ENCODE measurements at places on chromosomes 7 and 10.

DNA sequence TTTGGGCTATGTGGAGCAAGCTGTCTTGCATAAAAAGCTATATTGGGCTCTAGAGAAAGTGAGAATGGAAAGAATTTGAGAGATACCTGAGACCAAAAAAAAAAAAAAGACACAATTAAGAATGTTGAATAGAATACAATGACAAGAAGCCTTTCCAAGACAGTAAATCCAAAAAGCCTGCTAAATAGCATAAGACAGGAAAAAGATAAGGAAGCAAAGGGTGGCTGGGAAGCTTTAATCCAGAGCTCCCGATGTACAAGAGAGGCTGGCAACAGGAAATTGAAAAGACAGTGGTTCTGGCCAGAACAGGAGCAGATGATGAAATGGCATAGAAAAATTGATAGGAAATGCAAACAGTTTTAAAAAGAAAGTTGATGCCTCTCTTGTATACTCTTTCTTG lies 174.9 kb downstream of the CACNA2D1 start:
- no peak for DNase-seq

GRCh38 chr10:110218632-110219031 lies 11.2 kb downstream of the MXI1 start:
- DNase-seq, result no peak

DNA sequence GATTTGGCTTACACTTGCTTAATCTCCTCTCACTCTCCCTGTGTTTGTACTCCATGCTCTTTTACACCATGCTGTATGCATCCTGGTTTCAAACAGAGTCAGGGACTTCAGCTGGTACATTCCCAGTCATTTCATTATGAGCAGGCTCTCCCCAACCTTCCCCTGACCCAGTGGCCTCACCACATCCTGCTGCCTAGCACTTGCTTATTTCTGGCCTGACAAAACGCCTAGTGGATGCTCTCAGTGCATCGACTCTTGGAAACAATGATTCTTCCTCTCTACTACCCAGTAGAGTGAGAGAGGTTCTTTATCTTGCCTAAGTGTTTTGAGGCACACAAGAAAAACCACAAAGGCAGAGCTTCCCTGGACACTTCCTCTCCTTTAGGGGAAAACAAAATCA lies 63.4 kb downstream of the CAV1 start:
- DNase-seq, result no peak

DNA sequence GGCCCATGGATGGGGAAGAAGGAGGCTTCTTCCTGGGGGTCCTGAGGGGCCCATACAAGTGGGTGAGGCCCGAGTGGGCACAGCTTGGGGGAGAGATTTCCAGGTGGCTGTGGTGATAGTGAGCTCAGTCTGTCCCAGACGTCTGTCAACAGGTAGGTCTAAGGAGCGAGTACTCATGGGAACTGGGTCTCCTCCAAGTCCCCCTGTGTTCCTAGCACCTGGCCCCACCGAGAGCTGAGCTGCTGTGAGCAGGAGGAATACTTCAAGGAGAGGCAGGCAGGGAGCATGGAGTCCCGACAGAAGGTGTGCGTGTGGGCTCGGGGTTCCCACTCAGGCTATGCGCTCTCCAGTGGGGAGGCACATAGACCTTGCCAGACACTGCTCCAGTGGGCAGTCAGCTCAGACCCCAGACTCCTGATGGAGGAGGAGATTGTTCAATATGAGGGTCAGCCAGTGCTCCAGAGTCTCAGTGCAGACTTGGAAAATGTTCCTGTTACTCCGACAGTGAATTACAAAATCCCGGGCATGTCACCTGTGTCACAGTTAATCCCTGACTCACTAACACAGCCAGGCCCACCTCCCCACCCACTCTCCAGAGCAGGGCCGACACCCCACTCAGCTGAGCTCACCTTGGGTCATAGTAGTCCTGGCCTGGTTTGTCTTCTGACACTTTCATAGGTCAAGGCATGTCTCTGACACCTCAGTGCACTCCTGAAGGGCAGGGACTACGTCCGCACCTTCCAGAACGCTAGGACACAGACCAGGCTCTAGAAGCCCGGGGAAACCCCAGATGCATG lies 28.2 kb upstream of the C10orf53 start:
- DNase-seq, result no peak

- DNase-seq, result no peak
These were observed 12.6 kb upstream of the FAM13C start for GRCh38 chr10:59374916-59375315.

DNA sequence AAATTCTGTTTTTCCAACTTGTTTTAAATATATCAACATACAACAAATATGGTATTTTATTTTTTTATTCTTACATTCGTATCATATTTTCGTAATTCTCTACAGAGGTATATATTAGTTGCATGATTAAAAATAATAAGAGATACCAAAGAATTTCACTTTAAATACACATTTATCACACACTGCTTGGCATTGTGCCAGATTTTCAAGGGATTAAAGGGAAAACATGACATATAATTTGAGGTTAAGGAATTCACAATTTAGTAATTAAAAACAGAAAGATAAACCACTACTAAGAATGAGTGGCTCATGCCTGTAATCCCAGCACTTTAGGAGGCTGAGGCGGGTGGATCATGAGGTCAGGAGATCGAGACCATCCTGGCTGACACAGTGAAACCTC lies 484.7 kb upstream of the SORCS1 start:
- DNase-seq, result no peak

DNA sequence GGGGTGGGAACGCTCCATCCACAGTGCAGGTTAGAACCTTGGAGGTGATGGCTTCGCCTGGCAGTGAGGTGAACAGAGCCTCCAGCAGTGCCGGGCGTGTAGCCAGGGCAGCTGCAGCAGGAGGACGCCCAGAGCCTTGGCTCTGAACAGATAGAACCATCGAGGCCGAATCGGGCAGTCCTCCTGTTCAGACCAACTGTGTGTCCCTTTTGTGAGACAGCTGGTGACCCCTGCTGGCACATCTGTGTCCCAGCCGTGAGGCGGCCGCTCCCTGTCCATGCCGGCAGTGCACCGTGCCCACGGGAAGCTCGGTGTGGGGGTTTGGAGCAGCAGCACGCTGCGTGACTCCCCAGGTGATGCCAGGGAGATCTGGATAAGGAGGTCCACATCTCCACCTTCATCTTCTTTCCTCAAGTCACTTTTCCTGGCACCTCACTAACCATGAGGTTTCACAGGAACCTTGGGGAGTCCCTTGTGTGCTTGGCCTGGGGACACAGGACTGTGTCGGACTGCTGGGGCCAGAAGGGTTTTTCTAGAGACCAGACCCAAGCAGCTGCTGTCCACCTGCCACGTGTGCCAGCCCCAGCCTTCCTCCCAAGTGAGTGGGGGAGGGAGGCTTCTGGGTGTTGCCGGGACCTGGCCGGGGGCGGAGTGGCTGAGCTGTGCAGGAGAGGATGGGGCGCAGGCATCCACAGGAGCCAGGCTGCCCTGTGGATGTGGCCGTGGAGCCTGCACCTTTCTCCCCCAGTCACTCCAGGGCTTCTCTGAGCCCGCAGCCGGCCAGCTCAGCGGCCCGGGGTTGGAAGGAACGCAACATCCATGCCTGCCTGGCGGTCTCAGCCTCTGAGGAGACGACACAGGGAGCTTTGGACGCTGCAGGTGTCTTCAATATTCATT lies 69.4 kb downstream of the DNAJB6 start:
- DNase-seq, result no peak

DNA sequence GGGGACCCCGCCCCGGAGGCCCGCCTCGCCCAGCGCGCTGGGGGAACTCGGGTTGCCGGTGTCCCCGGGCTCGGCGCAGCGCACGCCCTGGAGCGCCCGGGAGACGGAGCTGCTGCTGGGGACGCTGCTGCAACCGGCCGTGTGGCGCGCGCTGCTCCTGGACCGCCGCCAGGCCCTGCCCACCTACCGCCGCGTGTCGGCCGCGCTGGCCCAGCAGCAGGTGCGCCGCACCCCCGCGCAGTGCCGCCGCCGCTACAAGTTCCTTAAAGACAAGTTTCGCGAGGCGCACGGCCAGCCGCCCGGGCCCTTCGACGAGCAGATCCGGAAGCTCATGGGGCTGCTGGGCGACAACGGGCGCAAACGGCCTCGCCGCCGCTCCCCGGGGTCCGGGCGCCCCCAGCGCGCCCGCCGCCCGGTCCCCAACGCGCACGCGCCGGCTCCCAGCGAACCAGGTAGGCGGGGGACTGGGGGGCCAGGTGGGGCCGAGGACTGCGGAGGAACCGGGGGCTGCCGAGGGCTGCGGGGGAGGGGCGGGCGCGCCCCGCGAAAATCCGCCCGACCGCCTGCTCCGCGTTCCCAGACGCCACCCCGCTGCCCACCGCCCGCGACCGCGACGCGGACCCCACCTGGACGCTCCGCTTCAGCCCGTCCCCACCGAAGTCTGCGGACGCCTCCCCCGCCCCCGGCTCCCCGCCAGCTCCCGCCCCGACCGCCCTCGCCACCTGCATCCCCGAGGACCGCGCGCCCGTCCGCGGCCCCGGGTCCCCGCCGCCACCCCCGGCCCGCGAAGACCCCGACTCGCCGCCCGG lies 574 bp downstream of the UTF1 start:
- no peak for DNase-seq

GRCh38 chr7:105744258-105744657 lies 132.1 kb downstream of the ATXN7L1 start:
- no peak for DNase-seq

GRCh38 chr7:125253452-125254190 lies 324.0 kb upstream of the POT1 start:
- no peak for DNase-seq

DNA sequence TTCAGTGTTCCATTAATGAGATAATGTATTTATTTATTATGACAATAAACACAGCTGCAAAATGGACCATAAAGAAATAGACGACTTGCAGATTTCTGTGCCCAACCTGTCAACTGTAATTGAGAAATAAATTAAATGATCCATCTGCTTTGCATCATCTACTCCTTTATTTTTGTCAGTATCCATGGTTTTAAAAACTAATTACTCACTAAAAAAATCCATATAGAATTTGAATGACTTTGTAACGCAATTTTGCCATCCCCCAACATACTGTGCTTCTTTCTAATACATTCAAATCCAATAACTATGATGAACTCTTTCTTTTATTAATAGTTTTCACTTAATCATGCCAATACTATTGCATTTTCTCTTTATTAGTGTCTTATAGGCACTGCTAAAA lies 388.5 kb upstream of the SORCS1 start:
- no peak for DNase-seq

- no peak for DNase-seq
These were observed 237.7 kb downstream of the USP6NL start for GRCh38 chr10:11373717-11374171.

DNA sequence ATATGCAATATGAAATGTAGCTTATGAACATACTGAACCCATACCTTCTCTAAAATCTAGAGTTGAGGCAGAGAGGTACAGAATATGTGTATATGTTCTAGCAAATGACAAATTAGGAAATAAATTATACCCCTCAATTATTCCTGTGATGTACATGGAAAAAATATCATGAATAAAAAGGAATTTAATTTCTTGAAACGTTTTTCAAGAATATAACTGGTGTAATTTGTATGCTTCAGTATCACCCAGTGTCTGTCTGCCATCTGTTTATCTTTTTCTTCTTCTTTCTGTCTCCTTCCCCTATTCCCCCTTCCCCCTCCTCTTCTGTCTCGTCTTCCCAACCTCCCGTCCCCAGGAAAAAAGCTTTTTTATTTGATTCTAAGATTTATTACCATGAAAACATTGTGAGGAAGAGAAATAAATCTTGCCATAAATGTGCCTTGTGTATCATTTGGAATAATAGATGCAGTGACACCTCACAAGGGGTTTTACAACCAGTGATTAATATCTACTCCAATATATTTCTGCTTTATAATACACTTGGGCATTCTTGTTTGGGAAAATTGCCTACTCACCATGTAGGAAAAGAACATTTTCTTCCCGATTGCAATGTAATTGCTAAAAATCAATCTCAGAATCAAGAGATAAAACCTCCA lies 12.2 kb downstream of the LANCL2 start:
- DNase-seq, result no peak

- no peak for DNase-seq
These were observed 127.0 kb downstream of the ATE1 start for GRCh38 chr10:121800831-121801230.

DNA sequence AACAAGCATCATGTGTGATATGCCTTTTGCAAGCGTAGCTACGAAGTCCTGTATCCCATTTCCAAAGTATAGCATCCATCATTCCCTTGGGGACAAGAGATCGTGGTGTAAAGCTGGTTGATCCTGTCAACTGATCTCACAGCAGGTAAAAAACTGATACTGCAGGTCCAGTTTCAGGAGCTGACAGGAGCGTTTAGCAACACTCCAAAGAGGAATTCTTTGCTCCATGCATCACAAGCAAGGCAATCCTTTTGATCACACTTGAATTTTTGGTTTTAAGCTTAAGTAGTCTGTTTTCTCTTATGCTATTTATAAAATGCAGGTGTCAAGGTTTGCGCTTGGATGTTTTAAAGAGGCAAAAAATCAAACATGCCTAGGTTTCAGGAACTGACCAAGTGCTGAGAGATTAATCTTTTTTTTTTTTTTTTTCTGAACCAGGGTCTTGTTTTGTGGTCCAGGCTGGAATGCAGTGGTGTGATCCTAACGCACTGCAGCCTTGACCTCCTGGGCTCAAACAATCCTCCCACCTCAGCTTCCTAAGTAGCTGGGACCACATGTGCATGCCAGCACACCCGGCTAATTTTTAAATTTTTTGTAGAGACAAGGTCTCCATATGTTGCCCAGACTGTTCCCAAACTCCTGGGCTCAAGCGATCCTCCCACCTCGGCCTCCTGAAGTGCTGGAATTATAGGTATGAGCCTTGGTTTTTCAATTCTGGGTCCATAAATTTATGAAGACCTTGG lies 1.8 kb upstream of the ZDHHC4 start:
- DNase-seq, result no peak

GRCh38 chr10:45545150-45545549 lies 127.4 kb downstream of the ZFAND4 start:
- DNase-seq, result no peak

DNA sequence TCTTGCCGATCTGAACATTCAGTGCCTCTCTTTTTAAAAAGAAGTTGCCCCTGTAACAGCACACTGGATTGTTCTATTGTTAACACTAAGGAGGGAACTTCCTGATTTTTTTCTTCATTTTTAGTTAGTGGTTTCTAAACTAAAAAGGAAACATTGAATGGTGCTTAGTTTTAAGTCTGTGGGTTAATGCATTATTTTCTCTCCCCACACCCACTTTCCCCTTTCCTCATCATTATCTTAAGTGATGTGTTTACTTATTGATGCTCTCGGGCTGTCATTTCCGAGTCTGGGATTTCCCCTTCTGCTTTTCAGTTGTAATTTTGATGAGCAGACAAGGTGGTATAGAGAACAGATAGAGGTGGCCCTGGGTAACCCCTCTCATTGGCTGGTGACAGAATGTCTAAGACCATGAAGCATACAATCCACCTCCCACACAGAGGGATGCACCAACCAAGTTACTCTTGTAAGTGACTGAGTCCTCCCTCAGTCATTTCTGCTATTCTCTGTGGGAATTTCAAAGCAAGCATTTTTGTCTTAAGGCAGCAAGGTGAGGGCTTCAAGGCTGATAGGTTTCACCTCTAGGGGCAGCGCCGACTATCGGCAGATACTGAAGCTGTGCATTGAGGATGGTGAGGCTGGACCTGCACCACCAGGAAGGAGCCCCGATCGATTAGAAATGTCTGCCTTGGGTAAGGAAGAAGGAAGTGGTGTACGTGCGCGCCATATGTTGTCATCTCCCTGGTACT lies 49.5 kb downstream of the CHN2 start:
- DNase-seq, result no peak

Measured in substantia nigra (tissue), 51 donors.